Forelimb muscle (tissue), 1 donor: ENCODE measurements at places on chromosomes 6 and 20. TPM values are rescaled to one million over a fixed set of nuclear protein-coding genes. Genes with fewer than 3 reads are reported as not detected.

- DNase-seq = no peak
Measured at GRCh38 chr6:34731393-34732060, 25.8 kb upstream of the SNRPC start.

GRCh38 chr6:68497927-68498326 is 137.2 kb upstream of the ADGRB3 start:
- DNase-seq = no peak

INSM1 gene
- 0.14 TPM for polyA plus RNA-seq

DNA sequence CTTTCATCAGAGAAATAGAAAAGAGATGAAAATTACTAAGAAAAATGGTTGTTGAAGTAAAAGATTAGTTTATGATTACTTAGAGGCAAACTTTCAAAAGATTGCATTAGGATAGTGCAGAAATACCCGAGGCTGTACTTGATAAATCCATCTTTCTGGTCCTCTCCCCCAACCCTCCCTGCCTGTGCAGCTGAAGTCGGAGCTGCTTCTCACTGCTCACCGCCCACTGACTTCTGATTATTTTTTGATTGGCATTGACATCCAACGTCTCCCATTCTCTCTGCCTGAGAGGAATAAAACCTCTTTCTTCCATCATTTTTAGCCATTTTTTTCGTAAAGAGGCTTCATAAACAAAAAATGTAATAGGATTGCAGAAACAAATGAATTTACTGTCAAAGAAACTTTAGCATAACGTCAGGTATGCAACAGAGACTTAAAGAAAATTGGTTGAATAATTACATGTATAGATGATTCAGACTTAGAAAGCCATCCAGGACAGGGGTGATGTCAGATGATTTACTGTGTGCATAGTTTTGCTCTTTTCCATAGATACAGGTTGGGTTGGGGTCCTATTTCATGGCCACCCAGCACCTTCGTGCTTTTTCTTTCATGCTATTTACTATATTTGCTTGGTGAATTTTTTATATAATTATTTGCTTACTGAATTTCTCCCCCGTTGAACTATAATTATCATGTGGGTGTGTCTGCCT is 53.6 kb upstream of the EDN3 start:
- no peak for DNase-seq

GRCh38 chr6:125791151-125791819 is 525 bp downstream of the NCOA7 start:
- no peak for DNase-seq

OR2B6 gene
- not detected for polyA plus RNA-seq

DNA sequence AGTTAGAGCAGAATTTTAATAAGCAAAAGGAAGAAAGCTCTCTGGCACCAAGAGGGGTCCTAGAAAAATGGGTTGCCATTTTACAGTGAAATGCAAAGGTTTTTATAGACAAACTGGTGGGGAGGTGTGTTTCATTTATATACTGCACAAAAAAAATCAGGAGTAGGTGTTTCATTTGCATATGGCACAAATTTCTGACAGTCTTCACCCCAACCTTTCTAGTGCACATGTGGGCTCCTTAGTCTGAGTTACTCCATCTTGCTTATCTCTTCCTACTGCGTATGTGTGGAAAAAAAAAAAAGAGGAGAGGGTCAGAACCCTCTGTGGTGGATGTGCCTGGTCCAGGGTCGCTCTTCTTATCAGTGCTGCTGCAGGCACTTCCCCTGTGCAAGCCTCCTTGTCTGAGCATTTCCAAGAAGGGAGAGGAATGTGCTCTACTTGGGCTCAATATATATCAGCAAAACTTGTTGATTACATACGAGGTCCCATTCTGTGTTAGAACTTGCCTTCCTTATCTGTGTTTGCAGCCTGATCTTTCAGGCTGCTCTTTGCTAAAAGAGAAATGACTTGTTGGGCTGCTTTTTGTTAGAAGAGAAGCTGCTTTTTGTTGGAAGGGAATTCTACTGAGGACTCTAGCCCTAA is 59.0 kb upstream of the MRAP2 start:
- no peak for DNase-seq

DNA sequence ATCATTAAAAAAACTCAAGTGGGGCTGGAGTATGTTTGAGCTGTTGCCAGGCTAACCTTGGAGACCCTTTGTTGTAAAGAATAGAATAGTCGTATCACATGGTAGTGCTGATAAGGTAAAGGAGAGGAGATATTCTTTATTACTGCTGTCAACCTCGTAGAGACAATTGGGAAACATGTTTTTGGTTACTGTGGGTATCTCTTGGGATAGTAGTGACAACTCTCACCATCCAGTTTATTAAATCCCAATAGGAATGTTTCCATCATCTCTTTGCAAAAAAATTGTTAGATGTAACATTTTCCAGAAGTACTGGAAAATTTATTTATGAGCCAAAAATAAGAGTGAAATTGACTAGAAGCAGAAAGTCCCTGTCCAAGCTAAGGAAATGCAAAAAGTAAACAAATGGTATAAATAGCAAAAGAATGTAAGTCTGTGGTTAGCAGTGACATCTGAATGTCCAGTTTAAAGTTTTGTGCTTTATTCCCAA is 829.3 kb upstream of the CITED2 start:
- DNase-seq = peak; percentile 71

SYNGAP1 gene
- 28.1 TPM for polyA plus RNA-seq

DNA sequence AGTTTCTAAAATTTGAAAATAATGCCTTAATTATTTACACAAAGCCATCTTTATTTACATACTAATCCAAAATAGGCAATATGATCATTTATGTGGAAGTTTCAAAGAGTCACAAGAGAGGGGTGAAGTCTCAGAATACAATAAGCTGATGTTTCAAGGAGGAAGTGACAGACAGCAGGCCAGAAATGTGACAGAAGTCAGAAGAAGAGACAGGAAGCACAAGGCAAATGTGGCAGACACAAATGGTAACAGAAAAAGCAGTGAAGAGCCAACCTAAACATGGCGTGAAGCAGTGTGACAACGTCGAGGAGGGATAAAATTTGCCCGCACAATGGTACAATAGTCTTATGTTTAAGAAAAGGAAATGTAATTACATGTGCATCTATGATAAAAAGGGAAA is 59.8 kb downstream of the SHPRH start:
- peak; percentile 9 for DNase-seq

- no peak for DNase-seq
Measured at GRCh38 chr20:31861385-31862156, 8.8 kb downstream of the DUSP15 start.

- no peak for DNase-seq
Measured at GRCh38 chr6:26743157-26743821, 83.7 kb upstream of the ZNF322 start.

DNA sequence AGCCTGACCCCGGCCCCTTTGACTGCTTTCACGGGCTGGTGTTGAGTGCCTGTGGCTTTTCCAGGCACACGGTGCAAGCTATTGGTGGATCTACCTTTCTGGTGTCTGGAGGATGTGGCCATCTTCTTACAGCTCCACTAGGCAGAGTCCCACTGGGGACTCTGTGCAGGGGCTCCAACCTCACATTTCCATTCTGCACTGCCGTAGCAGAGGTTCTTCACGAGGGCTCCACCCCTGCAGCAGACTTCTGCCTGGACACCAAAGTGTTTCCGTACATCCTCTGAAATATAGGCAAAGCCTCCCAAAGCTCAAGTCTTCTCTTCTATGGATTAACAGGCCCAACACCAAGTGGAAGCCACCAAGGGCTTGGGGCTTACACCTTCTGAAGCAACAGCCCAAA is 691.5 kb upstream of the POU3F2 start:
- DNase-seq = no peak

DYNLT2 gene
- 2.9 TPM for polyA plus RNA-seq

DNA sequence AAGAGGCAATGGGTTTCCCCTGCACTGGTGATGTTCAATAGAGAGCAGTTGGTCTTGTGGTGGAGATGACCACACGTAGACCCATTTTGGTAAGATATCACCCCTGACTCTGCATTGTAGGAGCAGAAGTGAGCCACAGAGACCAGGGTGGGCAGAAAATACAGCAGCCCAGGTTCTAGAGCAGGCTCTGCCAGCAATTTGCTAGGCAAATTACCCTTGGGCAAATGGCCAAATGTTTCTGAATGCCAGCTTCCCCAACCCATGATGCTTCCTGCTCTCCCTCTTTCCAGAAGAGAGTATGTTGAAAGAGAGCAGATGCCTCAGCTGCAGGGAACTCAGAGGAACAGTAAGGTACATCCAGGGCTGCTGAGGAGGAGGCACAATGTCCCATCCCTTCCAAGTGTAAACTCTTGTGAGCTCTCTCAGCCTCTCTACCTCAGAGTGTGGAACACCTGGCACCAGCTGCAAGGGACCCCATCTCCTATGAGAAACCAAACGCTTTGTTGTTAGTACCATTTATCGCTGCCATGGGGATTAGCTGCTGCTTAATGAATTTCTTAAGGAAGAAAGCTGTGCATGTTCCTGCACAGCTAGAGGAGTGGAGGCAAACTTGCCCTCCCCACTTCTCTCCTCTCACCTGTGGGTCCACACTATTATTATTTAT is 317.5 kb upstream of the MOCS1 start:
- no peak for DNase-seq

DNA sequence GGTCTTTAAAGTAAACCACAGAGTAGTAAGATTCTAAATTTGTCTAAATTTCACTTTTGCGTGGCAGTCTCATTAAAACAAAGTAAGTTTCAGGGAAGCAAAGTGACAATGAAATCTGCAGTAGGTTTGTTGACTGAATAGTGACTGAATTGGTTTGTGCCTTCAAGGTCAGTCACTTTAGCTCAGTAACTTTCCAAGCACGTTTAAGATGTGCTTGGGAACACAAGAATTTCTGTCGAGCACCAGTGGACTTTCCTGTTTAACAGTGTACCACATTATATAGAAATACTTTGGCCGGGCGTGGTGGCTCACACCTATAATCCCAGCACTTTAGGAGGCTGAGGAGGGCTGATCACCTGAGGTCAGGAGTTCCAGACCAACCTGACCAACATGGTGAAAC is 1.7 kb upstream of the CD24 start:
- DNase-seq = no peak

DNA sequence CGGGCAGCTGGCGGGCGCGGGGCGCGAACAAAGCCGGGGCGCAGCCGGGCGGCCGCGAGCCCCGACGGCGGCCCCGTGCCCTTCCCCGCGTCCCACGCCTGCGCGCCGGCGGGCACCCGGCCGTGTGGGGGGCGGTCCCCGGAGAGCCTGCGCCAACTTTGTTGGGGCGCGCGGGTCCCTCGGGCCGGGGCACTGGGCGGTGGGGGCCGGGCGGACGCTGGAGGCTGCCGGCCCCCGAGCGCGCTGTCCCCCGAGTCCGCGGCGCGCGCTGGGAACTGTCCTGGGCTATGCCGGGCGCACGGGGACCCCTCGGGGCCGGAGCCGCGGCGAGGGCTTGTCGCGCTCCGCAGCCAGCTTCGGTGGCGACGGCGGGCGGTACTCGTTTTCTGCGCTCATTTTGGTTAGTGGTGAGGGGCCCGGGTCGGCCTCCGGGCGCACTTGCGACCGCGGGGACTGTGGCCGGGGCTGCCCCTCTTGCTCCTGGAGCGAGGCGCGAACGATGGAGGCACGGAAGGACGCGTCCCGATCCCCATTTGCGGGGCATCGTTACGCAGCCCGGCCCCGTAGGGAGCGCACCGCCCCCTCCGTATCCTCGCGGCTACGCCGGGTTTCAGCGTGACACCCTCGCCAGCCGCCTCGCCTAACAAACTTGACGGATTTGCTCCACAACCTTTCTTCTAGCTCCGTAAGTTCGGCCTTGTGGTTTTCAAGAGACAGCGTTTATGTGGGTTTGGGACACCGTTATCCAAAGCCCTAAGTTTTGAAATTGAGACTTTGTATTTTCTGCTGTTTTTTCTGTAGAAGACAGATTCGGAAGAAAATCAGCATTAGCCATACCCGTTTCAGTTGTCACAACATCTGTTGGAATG is 622 bp downstream of the SS18L1 start:
- no peak for DNase-seq

LINC00237 gene
- polyA plus RNA-seq = not detected

GRCh38 chr6:25006565-25007001 is 70.8 kb upstream of the RIPOR2 start:
- DNase-seq = peak; percentile 25

DNA sequence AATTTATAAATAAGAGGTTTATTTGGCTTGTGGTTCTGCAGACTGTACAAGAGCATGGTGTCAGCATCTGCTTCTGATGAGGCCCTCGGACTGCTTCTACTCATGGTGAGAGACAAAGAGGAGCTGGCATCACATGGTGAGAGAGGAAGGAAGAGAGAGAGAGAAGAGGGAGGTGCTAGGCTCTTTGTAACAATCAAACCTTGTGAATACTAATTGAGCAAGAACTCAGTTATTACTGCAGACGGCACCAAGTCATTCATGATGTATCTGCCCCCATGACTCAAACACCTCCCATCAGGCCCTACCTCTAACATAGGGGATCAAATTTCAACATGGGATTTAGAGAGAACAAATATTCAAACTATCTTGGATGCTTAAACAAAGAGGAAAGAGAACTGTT is 6.3 kb upstream of the SIRPG start:
- DNase-seq = no peak

NR2E1 gene
- not detected for polyA plus RNA-seq

GRCh38 chr6:2734488-2735166 is 16.1 kb downstream of the MYLK4 start:
- no peak for DNase-seq

- no peak for DNase-seq
Measured at GRCh38 chr6:37540029-37540352, 40.3 kb upstream of the CCDC167 start.

SDCBP2 gene
- polyA plus RNA-seq = 1.5 TPM

ZNF165 gene
- polyA plus RNA-seq = 0.34 TPM

DNA sequence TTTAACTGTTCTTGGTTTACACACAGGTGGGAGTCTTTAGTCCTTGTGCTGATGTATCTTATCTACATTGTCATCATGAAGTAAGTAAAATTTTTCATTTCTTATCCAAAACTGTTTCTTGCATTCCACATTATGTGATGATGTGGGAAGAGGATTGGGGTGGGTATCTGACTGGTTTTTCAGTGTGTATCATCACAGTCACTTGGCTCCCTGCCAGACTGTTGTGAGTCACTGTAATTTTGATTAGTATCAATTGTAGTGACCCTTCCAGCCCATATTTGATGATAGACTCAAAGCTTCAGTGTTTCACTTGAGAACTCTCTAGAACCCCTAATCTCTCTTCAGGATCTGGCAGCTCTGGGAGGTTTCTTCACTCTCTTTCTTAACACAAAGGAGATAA is 84.5 kb upstream of the RIN2 start:
- no peak for DNase-seq

- DNase-seq = no peak
Measured at GRCh38 chr6:157974341-157974894, 7.2 kb upstream of the SYNJ2 start.
